Brain pericyte (primary cell): ENCODE measurements at places on chromosomes 5 and 9.

- no peak for DNase-seq
Observed at GRCh38 chr9:127340721-127341120, 56.2 kb upstream of the SLC2A8 start.

DNA sequence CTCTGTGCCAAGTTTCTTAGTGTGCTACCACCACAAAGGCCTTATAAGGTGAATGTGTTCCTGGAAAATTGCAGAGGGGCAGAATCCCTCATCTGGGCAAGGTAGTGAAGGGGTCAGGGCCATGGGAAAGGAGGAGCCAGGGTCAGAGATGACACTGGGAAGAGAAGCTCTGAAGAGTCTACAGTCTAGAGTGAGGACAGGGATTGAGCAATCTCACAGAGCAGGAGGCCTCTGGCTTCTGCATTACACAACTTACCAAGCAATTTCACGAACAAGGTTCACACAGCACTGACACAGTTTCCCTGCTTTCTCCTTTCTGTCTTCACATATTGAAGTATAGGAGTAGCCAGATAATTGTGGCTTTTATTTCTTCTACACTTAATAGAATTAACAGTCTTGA is 24.5 kb upstream of the IDNK start:
- no peak for DNase-seq

GRCh38 chr9:123251741-123252140 is 16.6 kb downstream of the STRBP start:
- DNase-seq = no peak

DNA sequence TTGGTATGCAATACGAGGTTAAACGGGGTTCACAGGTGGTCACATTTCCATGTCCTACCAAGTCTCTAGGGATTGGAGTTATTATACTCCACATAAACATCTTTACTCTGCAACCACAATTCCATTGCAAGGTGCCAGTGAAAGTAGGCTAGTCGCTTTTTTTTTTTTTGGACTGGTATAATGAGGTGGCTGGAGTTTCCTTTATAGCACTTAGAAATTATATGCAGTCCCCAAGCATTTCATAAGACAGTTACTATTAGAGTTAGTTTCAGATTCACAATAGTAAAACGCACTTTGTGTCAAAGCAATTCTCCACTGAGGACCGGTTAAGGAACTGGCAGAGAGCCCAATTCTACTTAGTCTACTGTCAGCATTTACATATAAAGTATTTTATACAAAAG is 1.4 kb downstream of the MEF2C start:
- no peak for DNase-seq

DNA sequence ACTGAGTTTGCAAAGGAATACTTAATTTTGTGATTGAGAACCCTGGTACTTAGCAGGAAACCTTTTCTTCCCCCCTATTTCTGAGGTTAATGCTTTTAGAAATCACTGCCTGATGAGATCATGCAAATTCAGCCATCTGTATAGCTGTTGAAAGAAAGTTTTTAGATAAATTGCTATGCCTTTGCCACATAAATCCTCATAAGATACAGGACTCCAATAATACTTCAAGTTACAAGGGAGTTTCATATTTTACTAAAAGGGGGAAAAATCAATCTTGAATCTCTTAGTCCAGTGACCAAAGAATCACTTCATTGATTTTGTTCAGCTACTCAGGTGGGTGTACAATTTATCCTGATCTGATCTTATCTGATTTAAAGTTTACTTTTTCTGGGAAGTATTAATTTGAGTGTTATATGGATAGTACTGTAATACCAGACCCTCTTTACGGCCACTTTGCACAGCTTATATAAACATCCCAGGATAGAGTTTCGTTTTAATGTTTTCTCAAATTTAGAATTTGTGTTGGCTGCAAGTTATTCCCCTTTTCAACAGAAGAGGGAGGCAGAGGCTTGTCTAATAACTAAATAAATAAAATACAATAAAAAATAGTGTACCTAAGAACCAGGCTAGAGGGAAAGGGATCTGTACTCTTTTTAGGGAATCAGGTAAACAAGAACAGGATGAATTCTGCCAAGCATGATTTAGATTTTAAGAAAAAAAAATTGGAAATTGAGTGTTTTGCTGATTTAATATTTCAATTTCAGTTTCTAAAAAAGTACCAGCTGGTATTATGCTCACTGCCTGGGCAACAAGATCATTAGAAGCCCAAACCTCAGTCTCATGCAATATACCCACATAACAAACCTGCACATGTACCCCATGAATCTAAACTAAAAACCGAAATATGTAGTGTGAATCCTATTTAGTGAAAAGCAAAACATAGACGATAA is 69.1 kb downstream of the PSAT1 start:
- no peak for DNase-seq

DNA sequence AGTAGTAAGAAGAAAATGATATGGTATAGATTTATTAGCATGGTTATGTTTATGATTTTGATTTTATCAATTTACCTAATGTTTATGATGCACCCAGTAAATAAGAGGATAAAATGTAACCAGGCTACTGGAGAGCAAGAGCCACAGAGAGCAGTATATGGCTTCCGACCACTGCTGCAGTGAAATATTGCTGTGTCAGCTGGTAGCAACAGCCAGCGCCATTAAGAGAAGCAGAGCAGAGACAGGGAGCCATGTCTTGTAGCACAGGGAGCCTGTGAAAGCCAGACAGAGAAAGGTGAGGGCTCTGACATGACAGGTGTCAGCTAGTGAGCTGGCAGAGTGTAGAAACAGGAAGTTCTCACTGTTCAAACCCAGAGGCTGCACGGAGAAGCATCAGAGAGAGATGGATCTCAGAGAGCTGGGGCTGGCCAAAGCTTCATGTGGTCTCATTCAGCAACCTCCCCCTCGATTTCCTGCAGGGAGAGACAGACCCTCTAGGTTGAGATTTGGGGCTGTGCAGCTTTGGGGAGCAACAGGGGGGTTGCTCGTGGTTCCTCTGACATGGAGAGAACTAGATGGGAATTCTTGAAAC is 202.1 kb downstream of the MED10 start:
- DNase-seq = no peak

GRCh38 chr5:80346055-80346454 is 26.3 kb downstream of the SPZ1 start:
- no peak for DNase-seq

- DNase-seq = no peak
Observed at GRCh38 chr5:95631991-95632675, 12.2 kb downstream of the GPR150 start.

GRCh38 chr5:180139731-180140055 is 68.1 kb upstream of the RNF130 start:
- DNase-seq = no peak

DNA sequence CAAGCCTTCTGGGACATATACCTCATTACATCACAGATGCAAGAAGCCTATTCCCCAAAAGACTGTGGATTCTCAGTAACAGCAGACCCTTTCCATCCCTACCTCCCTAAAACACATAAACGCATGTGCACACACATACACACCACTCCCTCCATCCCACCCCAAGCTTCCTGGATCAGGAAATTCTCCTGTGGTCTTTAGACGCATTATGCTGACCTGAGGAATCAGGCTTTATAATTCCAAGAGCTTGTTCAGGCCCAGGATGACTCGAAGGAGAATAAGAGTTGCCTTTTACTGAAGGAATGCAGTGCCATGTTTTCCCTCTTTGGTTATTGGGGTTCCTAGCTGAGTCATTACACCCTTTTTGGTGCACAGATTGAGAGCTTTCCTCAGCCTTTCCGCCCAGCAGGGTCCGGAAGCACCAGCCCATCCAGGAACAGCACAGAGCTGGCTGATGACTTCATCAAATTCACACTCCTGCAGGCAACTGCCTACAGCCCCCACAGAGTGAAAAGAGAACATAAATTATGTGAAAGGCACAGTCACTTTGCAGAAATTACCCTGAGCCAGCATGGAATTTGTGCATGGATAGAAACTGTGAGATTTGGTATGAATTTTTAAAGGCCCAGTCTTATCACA is 385.0 kb upstream of the TRPC7 start:
- no peak for DNase-seq

DNA sequence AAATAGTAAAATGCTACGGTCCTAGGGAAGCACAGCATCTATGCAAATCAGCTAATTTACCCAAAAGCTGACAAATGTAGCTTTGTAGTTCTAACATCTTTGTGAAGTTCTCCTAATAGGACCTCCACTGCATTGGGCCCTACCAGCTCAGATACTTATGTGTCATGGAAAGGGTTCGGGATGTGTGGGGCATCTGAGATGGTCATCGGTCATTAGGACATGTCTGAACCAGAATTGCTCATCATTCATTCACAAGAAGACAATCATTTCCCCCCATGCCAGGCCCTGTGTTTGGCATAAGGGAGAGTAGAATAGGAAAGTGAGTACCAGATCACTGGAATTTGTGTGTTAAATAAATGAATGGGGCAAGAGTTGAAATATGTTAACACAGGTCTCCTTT is 35.7 kb downstream of the PWWP2A start:
- no peak for DNase-seq

DNA sequence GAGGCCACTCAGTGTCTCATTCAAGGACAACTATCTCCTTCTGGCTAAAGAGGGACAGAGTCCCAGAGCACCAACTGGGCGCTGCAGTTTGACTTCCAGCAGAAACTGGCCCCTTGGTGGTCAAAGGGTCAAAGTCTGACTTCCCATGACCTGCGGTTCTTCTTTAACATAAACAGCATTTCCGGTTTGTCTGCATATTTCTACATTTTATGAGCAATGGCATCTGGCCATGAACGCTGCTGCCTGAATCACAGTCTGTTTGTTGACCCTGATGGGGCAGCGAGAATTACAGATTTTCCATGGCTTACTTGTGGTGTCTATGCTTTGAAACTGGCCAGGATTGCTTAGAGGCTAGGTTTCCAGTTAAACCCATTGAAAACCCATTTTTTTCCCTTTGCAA is 1.3 kb downstream of the TNFSF15 start:
- no peak for DNase-seq

DNA sequence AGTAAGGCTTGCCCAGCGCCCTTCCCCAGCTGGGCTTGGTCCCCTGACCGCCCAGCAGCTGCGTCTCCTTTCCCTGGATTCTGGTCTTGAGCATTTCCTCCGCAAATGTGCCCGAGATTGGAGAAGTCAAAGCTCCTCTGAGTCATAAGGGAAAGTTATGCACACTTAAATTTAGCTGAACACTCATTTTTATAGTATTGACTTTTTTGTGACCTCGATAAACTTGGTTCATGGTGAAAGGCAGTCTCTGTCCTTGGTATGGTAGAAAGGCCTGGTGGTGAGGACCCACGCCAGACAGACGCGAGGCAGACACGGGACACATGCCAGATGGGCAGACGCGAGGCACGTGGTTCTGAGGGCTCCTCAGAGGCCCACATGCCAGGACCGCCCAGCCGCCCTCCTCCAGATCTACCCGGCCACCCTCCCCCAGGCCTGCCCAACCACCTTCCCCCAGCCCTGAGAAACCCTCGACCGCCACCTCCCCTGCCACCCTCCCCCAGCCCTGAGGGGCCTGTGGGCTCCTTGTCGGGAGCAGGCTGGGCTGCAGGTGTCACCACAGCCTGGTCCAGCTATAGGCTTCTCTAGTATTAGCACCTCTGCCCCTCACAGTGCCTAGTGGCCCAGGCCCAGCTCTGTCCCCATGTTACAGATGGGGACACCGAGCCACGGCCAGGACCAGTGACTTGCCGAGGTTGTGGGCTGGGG is 60.9 kb upstream of the CACNA1B start:
- no peak for DNase-seq

- DNase-seq = no peak
Observed at GRCh38 chr9:131679261-131680020, 60.4 kb downstream of the RAPGEF1 start.
